ENCODE measurements at places on chromosomes 12 and 14.
A peak's percentile ranks its signal among the peaks of the same experiment; 100 is the strongest.

- H3K4me3 ChIP-seq: peak overlapping the region; percentile 87
- peak; percentile 88 for DNase-seq
- H3K4me1 ChIP-seq: peaks cover 19% of the 10 kb centered on the region
- H3K27me3 ChIP-seq: no peaks in the 10 kb centered on the region
- H3K27ac ChIP-seq: no peak overlapping the region
These were observed 551 bp downstream of the METTL1 start for GRCh38 chr12:57771236-57771872.

- no peak for DNase-seq
- no peak overlapping the region for H3K27ac ChIP-seq
These were observed 131.0 kb downstream of the NCOR2 start for GRCh38 chr12:124436366-124436765.

DNA sequence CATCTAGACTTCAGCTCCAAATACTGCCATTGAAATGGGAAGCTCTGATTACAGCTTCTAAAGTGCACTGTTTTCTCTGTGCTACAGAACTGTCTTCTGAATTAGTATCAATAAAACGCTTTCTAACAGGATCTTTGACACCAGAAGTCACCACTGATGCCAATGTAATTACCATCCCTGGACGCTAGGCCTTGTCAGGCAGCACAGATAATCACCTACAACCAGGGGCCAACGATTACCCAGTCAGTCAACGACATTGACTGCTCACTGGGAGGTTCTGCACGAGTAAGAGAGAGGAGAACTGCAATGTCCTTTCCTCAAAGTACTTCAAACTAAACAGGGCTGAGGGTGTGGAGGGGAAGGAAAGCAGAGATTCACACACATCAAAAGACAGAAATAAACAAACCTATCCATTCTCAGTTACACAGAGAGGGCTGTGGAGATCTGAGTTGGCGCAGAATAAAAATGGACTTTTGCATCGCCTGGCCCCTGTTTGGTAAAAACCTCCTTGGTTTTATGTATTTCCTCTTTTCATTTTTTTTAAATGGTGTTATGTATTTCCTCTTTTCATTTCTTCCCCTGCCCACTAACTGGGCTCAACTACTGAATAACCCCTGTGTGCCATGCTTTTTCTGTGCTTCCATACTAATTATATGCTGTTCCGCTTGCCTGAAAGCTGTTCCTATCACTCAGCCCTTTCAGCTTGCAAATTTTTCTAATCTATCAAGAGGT is 492.2 kb downstream of the APAF1 start:
- H3K36me3 ChIP-seq: no peaks in the 10 kb centered on the region
- no peak overlapping the region for H3K4me3 ChIP-seq
- peaks cover 2% of the 10 kb centered on the region for H3K4me1 ChIP-seq
- no peak overlapping the region for H3K27ac ChIP-seq
- H3K27me3 ChIP-seq: no peaks in the 10 kb centered on the region

DNA sequence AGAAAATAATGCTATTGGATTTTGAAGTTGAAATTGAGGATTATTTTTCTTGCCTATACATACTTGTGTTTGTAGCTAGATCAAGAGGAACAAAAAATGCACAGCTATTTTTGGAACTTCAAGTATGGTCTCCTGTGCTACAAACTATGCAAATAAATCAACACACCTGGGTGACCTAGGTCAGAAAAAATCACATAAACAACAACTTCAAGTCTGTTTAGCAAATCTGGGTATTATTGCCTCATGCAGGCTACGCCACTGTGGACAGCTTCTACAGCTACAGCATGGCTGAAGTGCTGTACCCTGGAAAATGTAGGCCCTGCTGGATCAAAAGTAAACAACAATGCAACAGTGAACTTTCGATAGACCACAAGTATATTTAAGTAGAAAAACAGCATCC is 87.5 kb downstream of the SLC6A15 start:
- no peak for DNase-seq
- H3K4me3 ChIP-seq: no peak overlapping the region
- no peaks in the 10 kb centered on the region for H3K27me3 ChIP-seq
- H3K4me1 ChIP-seq: no peaks in the 10 kb centered on the region
- H3K36me3 ChIP-seq: no peaks in the 10 kb centered on the region

- no peak overlapping the region for H3K27ac ChIP-seq
- H3K4me1 ChIP-seq: peaks cover 28% of the 10 kb centered on the region
- H3K36me3 ChIP-seq: no peaks in the 10 kb centered on the region
- DNase-seq: no peak
These were observed 56.7 kb downstream of the PLEKHG3 start for GRCh38 chr14:64760916-64761315.

DNA sequence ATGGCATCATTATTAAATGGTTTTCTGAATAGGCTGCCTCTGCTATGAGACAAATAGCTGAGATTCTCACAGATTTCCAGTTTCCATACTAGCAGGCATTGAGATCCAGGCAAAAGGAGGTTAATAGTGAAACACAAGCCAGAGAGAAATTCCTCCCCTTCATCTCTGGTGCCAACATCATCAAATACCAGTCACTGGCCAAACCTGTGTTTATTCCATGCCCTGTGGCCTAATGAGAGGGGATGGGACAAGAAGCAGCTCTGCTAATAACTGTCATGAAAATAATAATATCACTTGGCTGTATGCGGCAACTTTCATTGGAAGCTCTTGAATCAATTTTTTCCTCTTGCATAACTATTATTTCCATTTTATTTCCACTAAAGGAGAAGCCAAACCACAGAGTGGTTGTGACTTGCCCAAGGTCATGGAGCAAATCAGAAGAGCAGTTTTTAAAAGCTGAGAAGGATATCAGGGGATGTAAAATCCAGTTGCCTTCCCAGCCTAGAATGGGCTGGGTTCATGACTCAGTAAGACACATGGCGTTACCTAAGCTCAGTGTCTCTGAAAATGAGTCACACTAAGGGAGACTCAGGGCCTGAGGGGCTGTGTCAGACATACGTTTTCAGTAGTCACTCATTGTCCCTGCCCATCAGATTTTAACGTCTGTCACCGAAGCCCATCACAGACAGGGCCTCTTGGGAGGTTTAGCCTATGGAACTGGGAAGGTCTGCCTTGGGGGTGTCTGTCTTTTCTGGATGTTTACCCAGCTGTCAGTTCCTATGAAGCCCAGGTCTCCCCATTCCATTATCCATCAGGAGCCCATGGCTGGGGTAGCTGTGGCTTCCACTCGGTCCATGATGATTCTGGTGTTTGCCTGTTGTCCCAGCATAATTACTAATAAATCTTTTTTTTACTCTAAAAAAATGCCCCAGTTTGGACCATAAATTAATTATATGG is 208.8 kb upstream of the EEA1 start:
- no peak for DNase-seq
- H3K27ac ChIP-seq: no peak overlapping the region
- no peaks in the 10 kb centered on the region for H3K27me3 ChIP-seq
- H3K36me3 ChIP-seq: no peaks in the 10 kb centered on the region
- no peaks in the 10 kb centered on the region for H3K4me1 ChIP-seq

- no peak overlapping the region for H3K27ac ChIP-seq
- no peaks in the 10 kb centered on the region for H3K4me1 ChIP-seq
- DNase-seq: peak; percentile 27
- no peak overlapping the region for H3K4me3 ChIP-seq
- H3K27me3 ChIP-seq: no peaks in the 10 kb centered on the region
These were observed 65.9 kb upstream of the WSCD2 start for GRCh38 chr12:108063192-108063591.

GRCh38 chr14:42884100-42884499 is 1277.4 kb downstream of the LRFN5 start:
- no peak for DNase-seq
- H3K4me1 ChIP-seq: no peaks in the 10 kb centered on the region
- no peak overlapping the region for H3K4me3 ChIP-seq
- H3K27ac ChIP-seq: no peak overlapping the region
- no peaks in the 10 kb centered on the region for H3K36me3 ChIP-seq

- H3K4me3 ChIP-seq: no peak overlapping the region
- no peaks in the 10 kb centered on the region for H3K36me3 ChIP-seq
- no peak for DNase-seq
- peaks cover 3% of the 10 kb centered on the region for H3K27me3 ChIP-seq
These were observed 131.2 kb upstream of the MED13L start for GRCh38 chr12:116408489-116409250.

DNA sequence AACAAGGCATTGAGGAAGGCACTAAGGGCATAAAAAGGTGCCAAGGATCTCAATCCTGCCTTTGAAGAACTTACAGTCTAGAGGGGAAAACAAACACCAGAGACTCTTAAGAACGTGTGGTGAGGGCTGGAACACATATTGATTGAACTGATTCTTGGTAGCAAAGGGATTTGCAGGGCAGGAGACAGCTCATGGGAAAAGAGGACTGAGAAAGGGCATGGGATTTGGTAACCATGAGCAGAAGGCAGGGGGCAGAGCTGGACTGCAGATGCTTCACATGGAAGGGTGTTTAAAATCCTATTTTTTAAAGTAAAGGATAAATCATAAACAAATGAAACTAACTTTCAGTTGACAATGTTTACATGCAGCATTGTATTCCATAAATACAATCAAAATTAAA is 203.1 kb downstream of the ITPR2 start:
- H3K27ac ChIP-seq: no peak overlapping the region
- no peaks in the 10 kb centered on the region for H3K27me3 ChIP-seq
- DNase-seq: no peak
- no peak overlapping the region for H3K4me3 ChIP-seq
- no peaks in the 10 kb centered on the region for H3K36me3 ChIP-seq
- peaks cover 3% of the 10 kb centered on the region for H3K4me1 ChIP-seq

DNA sequence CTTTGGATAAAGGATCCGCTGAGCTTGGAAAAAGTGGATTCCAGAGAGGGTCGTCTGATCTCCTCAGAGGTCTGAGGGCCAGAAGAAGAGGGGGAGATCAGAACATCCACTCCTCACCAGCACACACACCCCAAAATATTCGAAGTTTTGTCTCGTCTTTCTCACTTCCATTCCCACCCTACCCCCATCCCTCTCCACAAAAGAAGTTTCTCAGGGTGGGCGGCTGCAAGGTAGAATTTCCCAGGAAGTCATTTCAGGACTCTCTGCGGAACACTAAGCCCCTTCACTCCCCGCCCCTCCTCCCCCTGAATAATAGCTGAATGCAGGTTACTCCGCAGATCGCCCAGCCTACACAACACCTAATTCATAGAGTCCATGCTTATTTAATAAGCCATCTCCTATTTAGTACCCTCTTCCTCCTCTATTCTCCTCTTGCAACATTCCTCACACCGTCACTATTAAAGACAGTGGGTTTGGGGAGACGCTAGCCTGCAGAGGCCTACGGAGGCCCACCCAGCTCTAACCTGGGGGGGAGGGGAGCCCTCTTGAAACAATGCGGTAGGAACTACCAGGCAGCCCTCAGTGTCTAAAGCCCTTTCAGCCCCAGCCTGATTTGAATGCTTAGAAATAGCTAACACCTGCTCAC is 649 bp upstream of the SALL2 start:
- peaks cover 29% of the 10 kb centered on the region for H3K4me1 ChIP-seq
- peaks cover 35% of the 10 kb centered on the region for H3K36me3 ChIP-seq
- DNase-seq: peak; percentile 84
- peak overlapping the region; percentile 97 for H3K27ac ChIP-seq

DNA sequence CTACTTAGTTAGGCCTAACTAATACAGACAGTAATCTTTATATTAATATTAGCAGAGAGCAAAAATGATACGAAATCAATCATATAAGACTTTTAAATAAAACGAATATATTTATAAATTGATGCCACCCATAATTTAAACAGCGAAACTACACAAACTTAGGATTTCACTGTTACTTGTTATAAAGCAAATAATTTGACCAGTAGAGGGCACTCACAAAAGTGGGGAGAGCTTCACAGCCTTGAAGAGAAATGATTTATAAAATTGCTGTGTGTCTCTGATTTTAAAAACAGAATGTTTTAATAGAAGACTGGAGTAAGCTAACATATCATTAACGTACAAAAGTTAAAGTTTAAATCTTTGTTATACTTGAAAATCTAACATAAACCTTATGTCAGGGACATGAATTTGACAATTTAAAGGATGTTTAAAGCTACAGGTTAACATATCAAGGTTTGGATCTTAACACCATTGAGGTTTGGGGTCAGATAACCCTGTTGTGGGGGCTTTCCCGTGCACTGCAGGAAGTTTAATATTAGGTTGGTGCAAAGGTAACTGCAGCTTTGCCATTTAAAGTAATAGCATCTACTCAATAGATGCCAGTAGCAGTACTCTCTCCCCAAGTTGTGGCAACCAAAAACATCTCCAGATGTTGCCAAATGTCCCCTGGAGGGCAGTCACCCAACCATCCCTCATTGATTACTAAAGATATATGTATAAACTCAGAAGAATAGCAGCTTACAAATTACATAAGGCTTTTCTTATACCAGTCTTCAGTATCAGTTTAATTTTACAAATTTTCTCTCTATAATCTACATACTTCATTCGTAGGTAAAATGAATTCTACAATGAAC is 9.3 kb downstream of the KRAS start:
- H3K27me3 ChIP-seq: no peaks in the 10 kb centered on the region
- H3K4me1 ChIP-seq: no peaks in the 10 kb centered on the region
- H3K27ac ChIP-seq: no peak overlapping the region
- H3K36me3 ChIP-seq: peaks cover 2% of the 10 kb centered on the region

DNA sequence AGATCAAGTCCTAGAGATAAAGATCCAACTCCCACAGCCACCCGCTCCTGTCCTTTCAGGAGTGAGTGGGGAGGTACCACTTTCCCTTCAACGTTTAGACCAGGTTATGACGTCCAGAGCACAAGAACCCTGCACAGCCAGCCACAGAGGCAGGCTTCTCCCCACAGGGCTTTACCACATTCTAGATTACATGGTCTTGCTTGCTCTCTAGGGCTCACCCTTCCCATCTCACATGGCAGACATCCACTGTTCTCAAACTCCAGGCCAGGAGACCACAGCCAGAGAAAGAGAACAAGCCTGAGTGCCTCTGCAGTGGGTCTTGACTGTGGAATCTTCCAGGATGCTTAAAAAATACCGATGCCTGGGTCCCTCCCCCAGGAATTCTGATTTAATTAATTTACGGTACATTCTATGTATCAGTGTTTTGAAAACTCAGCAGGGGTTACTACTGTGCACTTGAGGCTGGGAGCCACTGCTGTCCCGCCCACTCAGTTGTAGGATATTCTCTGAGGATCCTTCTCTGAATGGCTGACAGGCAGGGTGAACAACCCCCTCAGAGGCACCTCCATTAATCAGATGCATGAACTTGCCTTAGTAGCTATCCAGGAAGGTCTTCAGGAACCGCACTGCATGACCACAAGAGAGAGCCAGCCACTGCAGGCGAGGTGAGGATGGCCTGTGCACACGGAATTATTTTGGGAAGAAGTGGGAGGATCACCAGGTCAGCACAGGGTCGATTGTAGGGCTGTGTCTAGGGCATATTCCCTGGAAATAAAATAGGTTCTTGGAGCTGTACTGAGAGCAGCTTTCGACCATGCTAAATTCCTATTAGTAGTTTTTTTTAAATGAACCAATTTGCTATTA is 21.5 kb upstream of the SOCS2 start:
- no peaks in the 10 kb centered on the region for H3K27me3 ChIP-seq
- no peak for DNase-seq
- H3K4me1 ChIP-seq: no peaks in the 10 kb centered on the region

DNA sequence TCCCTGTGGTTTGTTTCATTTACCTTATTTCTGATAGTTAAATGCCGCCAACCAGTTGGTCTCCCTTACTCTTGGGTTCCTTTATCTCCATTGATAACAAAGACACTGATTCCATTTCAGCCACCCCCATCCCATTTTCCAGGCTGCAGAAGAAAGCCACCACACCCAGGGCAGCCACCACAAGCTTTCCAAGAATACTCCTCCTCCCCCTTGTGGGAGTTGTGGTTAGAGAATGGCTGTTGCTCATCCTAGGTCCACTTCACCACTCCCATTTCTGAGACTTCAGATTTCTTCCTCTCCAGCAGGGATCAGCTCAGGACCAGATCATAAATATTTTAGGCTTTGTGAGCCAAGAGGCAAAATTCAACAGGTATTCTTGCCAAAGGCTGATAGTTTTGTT is 73.9 kb downstream of the ANO4 start:
- H3K27ac ChIP-seq: no peak overlapping the region
- H3K27me3 ChIP-seq: no peaks in the 10 kb centered on the region
- no peaks in the 10 kb centered on the region for H3K4me1 ChIP-seq
- no peak for DNase-seq
- H3K4me3 ChIP-seq: no peak overlapping the region
